ENCODE measurements at places on chromosomes 3 and 15. TPM values are rescaled to one million over a fixed set of nuclear protein-coding genes. Genes with fewer than 3 reads are reported as not detected.

The LRRC34 gene
- 13.5 TPM for polyA plus RNA-seq

GRCh38 chr15:98713585-98714001, 65.3 kb downstream of the IGF1R start:
- DNase-seq: no peak

The TASOR gene
- polyA plus RNA-seq: 87.9 TPM

GRCh38 chr15:83087576-83087975, 19.9 kb upstream of the TM6SF1 start:
- no peak for DNase-seq

The CFAP100 gene
- polyA plus RNA-seq: 7.4 TPM

Measured in left lung (tissue), 14 donors.